GM18507 (cell line): ENCODE measurements at places on chromosomes 2 and 18.

GRCh38 chr2:195468771-195469170 is 188.3 kb upstream of the SLC39A10 start:
- no peak for DNase-seq

- no peak for DNase-seq
Observed at GRCh38 chr2:73175663-73176204, 26.6 kb upstream of the NOTO start.

DNA sequence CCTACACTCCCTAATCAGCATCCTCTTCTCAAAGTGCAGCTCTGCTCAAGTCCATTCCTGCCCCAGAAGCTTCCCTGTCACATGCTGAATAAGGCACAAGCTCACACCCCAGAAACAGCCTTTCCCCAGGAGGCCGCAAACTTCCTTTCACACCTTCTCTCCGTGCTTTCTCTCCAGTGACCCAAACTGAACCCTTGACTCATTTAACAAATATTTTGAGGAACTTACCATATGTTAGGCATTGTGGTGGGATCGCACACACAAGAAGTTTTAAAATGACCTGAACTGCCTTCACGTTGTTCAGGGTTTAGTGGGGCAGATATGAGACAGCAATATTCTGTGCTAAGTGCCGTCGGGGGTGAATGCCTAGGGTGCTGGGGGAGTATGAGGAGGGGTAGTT is 161.3 kb downstream of the INSIG2 start:
- peak; percentile 12 for DNase-seq

- no peak for DNase-seq
Observed at GRCh38 chr18:10783941-10784340, 258.1 kb downstream of the NAPG start.

DNA sequence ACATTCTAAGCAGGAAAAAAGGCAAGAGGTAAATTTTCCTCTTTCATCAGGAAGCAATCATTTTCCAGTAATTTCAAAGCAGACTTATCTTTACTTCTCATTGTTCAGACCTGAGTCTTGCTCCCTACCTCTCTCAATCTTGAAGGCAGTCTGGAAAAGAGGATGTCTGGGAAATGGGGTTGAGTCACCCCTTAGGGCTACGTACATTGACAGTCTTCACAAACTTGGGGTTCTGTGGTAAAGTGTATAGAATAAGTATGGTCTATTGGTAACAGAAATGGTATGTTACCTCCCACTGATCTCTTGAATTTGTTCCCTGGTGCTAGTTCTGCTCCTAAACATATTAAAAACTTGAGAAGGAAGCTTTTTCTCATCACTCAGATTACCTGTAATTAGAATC is 361.3 kb downstream of the SS18 start:
- DNase-seq = no peak

DNA sequence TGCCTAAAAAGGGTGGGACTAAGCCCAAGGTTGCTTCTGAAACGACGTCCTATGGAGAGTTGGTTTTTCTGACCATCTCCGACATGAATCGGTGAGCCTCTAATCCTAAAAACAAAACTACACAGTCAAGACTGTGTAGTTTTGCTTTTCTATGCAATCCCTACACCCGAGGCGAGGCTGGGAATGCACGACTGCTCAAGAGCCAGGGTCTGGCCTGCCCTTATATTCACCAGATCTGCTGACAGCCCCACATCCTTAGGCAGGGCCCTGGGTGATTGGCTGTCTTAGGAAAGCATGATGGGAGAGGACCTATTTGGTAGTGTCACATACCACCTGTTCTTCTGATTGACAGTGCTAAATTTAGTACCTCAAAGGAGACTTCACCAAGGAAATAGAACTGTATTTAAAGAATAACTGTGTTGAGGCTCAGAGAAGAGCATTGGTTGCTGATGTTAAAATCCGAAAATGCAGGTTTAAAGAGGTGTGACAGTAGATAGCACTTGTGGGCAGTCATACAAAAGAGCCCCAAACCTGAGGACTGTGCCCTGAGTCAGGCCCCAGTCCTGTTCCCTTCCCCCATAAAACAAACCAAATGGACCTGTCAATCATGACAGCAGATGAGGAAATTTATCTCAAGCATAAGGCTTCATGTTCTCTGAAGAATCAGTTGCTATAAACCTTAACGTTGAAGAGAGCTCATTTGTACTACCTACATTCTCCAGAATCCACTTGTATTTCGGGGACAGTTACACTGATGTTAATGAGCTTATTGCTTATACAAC is at the start of gene TTN:
Gene TTN, minus strand, starts transcription at position 197 of the 782 bp plus-strand sequence. CDS start 2,781 bp downstream, outside the sequence.
- no peak for DNase-seq

DNA sequence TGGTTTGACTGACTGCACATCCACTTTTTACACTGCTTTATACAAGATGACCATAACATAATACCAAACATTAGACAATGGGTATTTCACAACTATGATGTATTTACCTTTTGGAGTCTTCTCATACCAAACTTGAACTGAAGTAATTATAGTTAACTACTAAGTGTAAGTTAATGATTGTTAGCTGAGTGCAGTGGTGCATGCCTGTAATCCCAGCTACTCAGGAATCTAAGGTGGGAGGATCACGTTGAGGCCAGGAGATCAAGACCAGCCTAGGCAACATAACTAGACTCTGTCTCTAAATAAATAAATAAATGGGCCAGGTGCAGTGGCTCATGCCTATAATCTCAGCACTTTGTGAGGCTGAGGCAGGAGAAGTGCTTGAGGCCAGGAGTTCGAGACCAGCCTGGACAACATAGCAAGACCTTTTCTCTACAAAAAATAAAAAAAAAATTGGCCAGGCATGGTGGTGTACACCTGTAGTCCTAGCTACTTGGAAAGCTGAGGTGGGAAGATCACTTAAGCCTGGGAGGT is 44.9 kb upstream of the ORC2 start:
- no peak for DNase-seq
